ENCODE measurements at places on chromosomes 2 and 18.

- peak; percentile 63 for DNase-seq
These were observed 216.2 kb downstream of the TFCP2L1 start for GRCh38 chr2:121068851-121069250.

GRCh38 chr2:188114014-188114413, 177.7 kb upstream of the GULP1 start:
- DNase-seq = no peak

DNA sequence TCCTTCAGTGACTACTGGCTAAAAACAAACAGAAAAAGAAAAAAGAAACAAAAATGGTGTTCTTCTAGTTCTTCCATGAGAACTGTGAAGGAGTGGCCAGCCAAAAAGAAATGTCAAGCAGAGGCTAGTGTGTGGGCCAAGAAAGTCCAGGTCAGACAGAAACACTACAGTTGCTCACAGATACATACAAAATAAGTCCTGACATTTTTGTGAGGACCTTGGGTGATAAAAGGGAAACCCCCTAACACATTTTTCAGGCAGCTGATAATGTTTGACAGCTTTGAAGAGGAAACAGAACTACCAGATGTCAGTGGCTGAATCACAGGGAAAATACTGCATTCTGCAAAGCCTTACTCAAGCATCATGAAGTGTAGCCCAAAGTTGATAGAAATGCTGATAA, 28.1 kb downstream of the ARHGAP25 start:
- DNase-seq = no peak

DNA sequence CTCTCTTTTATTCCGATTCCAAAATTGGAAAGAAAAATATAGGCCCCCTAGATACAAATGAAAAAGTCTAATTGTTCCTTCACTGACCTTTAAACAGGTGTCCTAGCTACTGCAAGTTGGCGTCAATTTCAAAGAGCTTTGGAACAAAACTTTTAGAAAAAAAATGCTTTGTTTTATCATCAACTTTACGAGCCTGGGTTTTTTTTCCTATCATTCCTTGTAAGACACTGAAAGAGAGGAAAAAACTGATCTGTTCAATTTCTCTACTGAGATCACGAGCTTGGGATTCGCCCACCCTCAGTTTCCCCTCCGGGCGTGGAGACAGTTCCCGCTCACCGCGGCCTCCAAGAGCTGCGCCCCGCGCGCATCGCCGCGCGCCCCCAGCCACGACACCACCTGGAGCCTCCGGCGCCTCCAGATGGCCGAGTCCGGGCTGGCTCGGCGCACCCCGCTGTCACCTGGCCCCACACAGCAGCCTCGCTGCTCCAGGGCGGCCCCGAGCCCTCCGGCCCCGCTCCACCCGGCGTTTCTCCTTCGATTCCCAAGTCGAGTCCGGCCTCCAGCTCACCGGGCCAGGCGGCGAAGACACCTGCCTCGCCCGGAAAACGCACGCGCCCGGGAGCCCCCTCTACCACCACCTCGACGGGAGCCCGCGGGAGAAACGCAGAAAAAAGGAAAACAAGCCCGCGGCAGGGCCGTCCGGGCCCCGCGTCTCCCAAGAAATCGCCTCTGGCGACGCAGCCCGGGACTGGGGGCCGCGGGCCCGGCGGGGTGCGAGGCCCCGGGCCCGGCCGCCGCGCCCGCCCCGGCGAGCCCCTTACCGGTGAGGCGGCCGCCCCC, 656 bp downstream of the TBC1D8 start:
- DNase-seq = peak; percentile 34

- no peak for DNase-seq
These were observed 135.5 kb upstream of the CXCR4 start for GRCh38 chr2:136253288-136254004.

DNA sequence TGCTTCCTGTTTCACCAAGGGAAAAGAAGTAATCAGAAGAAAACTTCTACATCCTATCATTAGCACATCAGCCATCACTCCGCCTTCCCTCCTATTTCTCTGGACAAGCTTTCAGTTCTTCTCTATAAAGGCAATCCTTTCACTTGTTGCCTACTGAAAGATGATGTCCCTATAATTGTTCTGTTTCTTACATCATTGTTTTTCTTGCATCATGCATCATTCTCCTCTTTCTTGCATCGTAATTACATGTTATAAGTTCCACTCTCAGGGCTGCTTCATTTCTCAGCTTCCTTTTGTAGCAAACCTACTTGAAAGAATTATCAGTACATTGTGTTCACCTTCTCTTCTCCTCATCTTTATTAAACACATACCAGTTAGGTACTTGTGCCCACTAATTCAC, 7.2 kb downstream of the SLC30A6 start:
- no peak for DNase-seq

DNA sequence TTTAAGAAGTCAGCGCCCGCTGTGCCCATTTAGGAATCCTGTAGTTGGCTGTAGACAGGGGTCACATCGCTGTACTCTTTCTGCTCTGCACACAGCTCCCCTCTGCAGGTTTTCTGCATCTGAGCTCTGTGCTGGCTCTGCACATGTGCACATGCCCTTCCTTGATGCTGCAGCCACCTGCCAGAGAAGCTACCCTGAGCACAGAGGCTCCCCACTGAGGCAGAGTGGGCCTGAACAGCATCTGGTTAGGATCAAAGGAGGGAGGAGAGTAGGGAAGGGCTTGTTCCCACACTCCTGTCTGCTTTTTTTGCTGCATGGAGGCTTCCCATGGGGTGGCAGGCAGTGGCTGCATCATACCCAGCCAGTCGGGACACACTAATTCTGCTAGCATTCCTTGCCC, 238.9 kb downstream of the FHOD3 start:
- DNase-seq = no peak

DNA sequence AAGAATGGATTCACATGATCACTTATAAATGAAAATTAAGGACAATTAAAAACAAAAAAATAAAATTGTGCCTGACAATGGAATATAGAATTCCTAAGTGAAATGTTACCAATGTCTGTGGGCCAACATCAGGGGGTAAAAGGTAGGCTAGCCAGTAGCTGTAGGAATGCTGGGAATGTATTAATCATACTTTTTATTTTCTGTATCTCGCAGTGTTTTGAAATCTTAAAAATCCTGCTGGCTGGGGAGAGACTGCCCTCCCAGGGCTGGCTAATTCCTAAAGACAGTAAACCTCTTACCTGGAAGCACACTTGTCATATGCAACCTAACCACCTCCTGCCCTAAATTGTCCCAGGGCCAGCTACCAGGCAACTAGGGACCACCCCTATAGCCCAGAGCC, 69.8 kb downstream of the REV1 start:
- no peak for DNase-seq

GRCh38 chr2:114550895-114551793, 108.7 kb downstream of the DPP10 start:
- no peak for DNase-seq

GRCh38 chr2:233234264-233234663, 17.2 kb upstream of the ATG16L1 start:
- no peak for DNase-seq

GRCh38 chr2:67896076-67896475, 166.7 kb downstream of the C1D start:
- DNase-seq = no peak

GRCh38 chr18:36095936-36096519, 28.7 kb upstream of the RPRD1A start:
- DNase-seq = no peak

DNA sequence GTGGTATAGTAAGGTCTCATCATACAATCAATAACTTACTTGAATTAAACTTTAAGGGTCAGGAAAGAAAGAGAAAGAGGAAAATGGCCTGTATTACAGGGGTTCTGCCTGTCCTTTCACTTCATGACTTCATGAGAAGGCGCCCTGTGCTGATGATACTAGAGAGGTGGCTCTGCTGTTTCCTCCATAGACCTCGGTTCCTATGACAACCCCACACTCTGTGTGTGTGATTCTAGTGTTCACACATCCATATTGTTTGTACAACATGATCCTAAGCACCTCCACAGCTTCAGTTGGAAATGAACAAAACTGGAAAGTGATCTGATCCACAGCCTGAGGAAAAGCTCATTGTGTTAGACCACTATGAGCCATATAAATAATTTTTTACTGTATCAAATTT, 7.0 kb upstream of the REEP1 start:
- DNase-seq = no peak

DNA sequence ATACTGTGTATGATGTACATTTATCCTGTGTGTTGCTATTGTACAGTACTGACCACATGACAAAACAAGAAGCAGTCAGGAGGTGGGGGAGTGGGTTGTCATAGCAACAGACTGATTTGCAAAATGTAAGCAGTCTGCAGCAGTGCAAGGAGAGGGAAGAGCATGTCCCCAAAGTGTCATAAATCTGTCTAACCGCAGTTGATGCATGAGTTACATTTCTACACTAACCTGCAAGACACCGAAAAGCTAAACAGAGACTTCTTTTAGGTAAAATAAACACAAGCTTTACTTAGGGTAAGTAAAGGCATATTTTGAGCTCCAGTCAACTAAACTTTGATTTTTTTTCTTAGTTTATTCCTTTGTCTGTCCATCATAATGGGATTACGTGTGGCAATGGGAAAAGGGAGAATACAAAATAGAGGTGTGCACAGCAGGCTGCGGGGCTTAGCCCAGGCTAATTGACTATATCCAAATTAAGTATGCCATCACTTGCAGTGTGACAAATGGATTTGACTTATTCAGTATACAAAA, 134.5 kb downstream of the MEIS1 start:
- DNase-seq = no peak

GRCh38 chr2:96218508-96219131, 10.0 kb upstream of the STARD7 start:
- DNase-seq = no peak

- no peak for DNase-seq
These were observed 81.6 kb upstream of the ALPP start for GRCh38 chr2:232296776-232297525.

DNA sequence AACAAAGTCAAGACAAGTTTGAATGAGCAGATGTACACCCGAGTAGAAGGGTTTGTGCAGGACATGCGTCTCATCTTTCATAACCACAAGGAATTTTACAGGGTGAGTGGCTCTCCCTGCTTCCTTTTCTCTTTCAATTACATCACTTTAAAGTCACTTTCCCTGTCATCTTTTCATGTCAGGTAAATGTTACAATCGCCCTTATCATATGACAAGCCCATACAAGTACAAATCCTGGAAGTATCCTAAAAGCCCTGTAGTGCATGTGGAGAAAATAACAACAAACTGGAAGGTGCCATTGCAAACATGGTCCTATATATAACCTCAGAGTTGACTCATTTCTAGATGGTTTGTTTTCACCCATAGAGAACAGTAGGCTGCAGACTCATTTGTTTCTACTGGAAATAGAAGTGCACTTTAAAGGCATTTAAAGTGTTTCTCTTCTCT, 126.0 kb downstream of the SP100 start:
- no peak for DNase-seq

All from left lung (tissue), 14 donors.